ENCODE measurements at places on chromosomes 1 and 21.

- DNase-seq: no peak
Measured at GRCh38 chr1:22555371-22555656, 8.0 kb upstream of the EPHA8 start.

GRCh38 chr1:245807306-245807705 lies 652.5 kb downstream of the KIF26B start:
- no peak for DNase-seq

DNA sequence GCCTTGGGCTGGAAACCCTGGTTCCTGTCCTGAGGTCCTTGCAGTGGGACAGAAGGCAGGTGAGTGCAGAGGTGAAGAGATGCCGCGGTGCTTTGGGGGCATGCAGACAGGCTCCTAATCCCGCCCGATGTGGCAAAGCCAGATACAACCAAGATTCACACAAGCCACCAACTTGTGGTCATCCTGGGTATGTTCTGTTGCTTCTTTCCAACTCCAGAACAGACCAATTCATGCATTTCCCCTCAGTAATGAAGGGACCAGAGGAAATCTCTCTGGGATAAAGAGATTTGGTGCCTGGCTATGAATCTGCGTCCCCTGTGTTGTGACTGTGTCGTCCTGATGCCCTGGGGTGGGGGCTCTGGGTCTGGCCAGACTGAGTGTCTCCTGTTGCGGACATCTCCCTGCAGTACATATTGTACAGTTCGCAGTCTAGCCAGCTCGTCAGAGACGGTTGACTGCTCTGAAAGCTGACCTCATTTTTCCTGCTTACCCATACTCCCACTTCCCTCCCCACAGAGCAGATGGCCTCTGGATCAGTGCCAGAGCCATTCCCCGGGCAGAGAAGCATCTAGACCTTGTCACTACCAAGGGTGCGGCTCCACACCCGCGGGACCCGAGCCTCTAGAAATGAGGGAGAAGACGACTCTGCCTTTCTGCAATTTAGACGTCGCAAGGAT lies 216.3 kb downstream of the KIF26B start:
- no peak for DNase-seq

DNA sequence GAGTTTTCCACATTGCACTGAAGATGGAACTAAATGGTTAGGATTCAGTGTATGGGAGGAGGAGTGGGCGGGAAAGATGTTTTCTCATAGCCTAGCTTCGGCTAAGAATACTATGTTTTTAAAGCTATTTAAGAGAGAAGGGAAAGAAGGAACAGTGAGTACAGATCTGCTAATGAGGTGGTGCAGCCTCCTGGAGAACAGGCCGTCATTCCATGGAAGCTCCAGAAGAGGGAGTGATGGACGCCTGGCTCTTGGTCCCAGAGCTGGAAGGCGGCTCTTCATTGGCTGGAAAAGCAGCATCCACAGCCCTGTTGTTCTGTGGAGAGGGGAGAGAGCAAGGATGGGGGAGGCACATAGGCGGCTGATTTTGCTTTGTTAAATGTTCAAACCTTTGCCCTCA lies 6.9 kb downstream of the CAMK1G start:
- DNase-seq: no peak

DNA sequence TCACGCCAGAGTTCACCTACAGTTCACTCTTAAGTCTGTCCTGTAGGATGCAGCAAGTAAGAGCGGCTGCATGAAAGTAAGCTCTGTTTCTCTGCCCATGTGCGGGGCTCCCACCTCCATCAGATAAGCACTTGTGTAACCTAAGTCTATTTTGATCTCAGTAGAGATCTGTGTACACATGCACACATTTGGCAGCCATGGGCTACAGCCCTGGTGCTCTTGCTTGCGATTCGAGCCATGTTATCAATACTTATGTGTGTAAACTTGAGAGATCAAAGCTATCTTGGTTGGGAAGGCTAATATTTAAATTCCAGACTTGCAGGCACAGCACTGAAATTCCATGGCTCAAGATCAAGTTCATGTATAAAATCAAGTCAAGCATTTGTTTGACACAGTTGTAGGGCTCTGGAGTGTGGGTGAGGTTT lies 244.7 kb upstream of the FGGY start:
- no peak for DNase-seq

DNA sequence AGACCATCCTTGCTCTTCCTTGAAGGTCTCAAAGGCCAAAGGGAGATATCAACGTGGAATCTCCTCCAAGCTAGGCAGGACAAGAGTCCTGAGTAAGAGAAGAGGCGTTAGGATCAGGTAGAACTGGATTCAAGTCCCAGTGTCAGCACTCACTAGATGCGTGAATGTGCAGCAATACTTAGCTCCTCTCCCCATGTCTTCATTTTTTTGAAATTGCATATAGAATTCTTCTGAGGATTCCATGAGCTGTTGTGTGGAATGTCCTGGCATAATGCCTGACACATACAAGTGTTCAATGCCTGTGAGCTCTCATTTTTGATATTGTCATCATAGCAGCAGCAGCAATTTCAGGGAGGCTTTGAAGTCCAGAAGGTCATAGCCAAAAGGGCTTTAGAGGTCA lies 333.2 kb downstream of the KCNH1 start:
- DNase-seq: no peak

DNA sequence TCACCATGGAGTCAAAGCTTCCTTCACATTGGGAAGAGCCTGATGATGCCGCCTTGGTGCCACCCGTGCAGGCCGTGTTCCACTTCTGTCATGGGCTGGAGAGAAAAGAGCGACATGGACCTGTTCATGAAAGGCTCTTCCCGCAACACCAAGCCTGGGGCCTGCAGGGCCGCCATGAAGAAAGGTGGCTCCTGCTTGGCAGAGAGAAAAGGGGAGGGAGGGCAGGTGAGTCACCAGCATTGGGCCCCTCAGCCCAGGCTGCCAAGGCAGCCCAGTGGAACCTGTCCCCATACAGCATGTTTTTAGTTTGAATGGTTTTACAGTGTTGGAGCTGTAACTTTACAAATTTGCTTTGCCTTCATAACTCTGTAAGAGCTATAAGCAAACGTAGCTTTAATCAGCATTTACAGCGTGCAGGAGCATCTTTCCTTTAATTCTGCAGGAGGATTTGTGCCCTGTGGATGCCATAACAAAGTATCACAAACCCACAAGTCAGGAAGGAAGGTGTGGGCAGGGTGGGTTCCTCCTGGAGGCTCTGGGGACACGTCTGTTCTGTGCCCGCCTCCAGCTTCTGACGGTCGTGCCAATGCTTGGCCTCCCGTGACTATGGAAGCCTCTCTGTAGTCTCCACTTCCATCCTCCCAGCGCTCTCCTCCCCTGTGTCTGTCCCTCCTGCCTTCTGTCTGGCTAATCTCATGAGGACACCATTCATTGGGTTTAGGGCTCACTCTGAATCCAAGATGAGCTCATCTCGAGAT lies 49.1 kb downstream of the RIPK4 start:
- DNase-seq: no peak

- no peak for DNase-seq
Measured at GRCh38 chr1:211313392-211313791, 13.2 kb upstream of the TRAF5 start.

DNA sequence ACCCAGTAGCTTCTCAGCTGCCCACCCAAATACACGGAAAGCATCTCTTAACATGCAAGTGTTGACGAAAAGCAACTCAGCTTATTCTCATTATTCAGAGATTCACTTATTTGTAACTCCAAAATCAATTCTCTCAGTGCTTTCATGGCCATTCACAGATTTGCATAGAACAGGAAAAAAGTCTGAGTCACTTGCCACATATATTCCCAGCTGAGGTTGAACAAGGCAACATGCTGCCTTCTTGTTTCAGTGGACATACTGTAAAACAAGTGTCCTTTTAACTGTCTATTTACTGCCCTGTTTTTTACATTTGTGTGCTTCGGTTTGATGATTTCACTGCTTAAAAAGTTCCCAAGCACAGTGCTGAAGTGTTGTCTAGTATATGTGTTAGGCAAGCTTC lies 273.0 kb downstream of the LTN1 start:
- no peak for DNase-seq

- DNase-seq: no peak
Measured at GRCh38 chr1:212699625-212700222, at the start of gene BATF3. Gene BATF3, minus strand, starts transcription at chr1:212699840. Its CDS starts 78 bp downstream, at chr1:212699762.

- no peak for DNase-seq
Measured at GRCh38 chr1:94246692-94247137, 9.3 kb upstream of the ARHGAP29 start.

DNA sequence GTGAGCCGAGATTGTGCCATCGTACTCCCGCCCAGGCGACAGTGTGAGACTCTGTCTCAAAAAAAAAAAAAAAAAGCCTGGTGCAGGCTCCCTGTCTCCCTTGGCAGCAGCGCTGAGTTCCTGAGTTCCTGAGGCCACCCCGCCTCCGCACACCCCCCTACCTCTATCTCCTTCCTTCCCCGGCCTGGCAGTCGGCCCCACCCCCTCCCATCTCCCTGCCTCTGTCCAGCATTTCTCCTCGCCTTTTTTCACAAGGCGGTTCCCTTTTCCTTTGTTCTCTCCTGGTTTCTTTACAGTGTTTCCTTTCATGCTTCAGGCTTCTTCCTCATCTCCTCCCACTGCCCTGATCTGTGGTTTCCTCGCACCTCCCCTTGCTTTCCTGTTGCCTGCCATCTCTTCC lies 2.7 kb downstream of the RORC start:
- no peak for DNase-seq

GRCh38 chr1:245825128-245825901 lies 670.5 kb downstream of the KIF26B start:
- no peak for DNase-seq

GRCh38 chr1:1165485-1165884 lies 8.2 kb upstream of the TTLL10 start:
- no peak for DNase-seq

DNA sequence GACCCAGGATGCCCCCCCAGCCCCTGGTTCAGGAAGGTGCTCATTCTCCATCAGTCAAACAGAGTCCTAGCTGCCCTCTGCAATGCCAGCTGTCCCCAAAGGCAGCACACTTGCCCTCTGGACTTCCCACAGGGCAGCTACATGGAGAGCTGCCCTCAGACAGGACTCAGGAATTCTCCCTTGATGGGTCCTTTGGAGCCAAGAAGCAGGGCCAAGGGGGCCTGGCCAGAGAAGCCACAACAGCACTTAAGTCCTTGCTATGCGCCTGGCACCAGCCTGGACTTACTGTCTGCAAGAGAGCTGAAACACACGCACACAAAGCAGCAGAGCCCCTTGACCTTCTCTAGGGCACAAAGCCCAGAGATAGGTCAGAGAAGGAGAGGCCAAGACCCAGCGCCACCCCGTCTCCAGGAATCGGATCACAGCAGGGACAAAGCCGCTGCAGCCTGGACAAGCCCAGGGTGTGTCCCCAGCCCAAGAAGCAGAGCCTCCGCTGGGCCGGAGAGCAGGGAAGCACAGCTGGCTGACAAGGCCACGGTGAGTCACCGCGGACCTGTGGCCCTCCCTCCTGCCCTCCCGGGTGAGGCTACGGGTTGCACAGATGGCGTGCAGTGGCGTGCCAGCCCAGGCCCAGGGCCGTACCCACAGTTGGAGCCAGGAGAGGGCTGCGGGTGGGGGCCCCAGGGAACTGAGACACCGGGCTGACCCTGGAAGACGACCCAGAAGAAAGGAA lies 1.7 kb downstream of the WNT9A start:
- no peak for DNase-seq

DNA sequence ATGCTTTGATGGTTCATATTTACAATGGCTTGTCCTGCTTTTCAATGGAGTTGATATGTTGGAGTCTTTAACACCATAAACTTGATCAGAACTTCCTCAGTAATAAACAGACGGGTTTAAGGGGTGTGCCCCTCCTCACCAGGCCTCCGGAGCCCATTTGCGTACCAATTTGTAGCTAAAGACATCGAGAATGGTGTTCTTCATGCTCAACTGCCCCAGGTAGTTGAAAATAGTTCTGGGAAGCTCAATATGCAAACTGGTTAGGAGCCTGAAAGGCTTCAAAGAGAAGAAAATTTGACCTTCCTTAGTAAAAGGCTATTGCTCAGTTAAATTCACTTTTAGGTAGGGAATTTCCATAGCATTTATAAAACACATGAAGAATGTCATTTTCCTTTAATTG lies 68.1 kb upstream of the RRP15 start:
- DNase-seq: no peak

DNA sequence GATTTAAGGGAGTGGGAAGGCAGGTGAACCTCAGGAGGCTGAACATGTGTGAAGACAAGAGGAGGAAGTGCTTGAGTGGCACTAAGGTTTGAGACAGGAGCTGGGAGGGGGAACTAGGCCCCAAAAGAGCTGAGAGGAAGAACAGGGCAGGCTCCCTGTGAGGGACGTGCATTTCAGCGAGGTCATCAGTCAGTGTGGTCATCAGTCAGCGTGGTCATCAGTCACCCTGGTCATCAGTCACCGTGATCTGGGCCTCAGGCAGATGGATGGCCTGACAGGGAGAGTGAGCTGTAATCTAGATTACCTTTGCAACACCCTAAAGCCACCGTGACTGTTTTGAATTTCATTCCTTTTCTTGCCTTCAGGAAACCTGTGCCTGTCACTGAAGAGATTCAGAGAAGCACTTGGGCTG lies 29.1 kb downstream of the VTCN1 start:
- no peak for DNase-seq

- DNase-seq: no peak
Measured at GRCh38 chr21:17759511-17760178, 59.5 kb downstream of the C21orf91 start.

DNA sequence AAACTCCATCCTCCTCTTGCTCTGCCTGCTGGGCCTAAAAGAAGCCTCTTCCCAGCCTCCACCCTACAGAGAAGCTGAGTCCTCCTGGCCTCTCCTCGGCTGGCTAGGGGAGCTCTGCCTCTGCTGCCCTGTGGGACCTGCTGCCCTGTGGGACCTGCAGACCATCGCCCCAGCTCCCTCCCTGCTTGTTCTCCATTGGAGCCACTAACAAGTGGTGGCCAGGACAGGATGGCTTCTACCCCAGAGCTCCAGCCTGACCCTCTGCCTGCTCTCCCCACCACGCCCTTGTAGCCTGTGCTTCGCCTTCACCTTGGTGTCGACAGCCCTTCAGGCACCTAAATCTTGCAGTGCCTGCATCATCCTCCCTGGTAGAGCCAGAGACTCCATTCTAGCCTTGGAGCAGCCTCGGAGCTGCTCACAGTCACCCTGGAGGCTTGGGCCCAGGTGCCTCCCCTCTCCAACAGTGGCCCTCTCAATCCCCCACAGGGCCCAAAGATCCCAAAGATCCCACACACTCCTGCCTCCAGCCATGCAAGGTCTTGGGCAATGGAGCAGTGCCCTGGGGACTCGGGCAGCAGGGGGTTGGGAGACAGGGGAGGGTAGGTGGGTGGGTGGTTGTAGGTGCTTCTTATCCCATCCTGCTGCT lies 3.0 kb downstream of the EPS8L3 start:
- DNase-seq: no peak

GRCh38 chr1:19066248-19066873 lies 109.9 kb upstream of the IFFO2 start:
- DNase-seq: no peak
